Esophagus squamous epithelium (tissue), 5 donors: ENCODE measurements at places on chromosomes 2 and 18.

DNA sequence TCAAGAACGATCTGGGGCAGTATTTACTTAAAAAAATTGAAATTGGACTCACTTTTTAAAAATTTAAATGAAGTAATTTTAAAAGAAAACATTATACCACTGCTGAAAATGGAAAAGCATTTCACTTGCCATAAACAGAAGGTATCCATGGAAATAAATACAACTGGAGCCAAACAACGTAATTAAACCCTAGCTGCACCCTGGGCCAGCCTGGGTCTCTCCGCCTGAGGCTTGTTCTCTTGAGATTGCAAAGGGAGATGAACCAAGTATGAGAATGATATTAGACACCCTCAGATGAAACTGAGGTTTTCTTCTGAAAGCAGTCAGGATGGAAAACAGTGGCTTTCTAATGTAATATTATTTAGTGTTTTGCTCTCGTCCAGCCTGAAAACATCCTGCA is 264.4 kb downstream of the KCNE4 start:
- DNase-seq = no peak

- DNase-seq = no peak
These were observed 12.0 kb upstream of the TACR1 start for GRCh38 chr2:75211266-75211770.

GRCh38 chr2:104028061-104028460 is 825.9 kb upstream of the POU3F3 start:
- no peak for DNase-seq

DNA sequence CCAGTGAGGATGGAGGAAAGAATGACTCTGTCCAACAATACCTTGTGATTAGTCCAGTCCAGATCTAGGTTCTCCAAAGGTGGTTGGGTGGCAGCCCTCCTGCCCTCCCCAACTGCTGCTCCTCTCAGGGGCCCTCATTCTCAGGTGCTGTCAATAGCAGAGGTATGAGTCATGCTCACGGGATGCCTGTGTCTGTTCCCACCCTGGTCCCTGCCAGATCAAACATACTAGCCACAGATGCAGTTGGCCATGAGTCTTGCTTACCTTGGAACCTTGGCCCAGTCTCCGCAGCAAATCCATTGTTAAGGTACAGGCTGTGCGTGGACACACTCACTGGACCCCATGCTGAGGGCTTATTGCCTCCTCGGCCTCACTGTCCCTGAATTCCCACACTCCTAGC is 24.9 kb upstream of the RPIA start:
- DNase-seq = no peak

GRCh38 chr2:196875414-196875813 is 51.1 kb downstream of the PGAP1 start:
- no peak for DNase-seq

GRCh38 chr18:48575658-48576456 is 37.0 kb downstream of the CTIF start:
- no peak for DNase-seq
